Body of pancreas (tissue), 4 donors: ENCODE measurements at places on chromosomes 6 and 20. TPM values are rescaled to one million over a fixed set of nuclear protein-coding genes. Genes with fewer than 3 reads are reported as not detected.

The SYNGAP1 gene
- 5.4 TPM for total RNA-seq

The SSR1 gene
- total RNA-seq: 50.1 TPM

The DOK5 gene
- not detected for total RNA-seq

The BHLHE23 gene
- not detected for total RNA-seq

The ABHD16B gene
- total RNA-seq: not detected

The METTL24 gene
- 4.0 TPM for total RNA-seq

The MDFI gene
- 4.9 TPM for total RNA-seq
